ENCODE measurements at places on chromosomes 1 and 21.

DNA sequence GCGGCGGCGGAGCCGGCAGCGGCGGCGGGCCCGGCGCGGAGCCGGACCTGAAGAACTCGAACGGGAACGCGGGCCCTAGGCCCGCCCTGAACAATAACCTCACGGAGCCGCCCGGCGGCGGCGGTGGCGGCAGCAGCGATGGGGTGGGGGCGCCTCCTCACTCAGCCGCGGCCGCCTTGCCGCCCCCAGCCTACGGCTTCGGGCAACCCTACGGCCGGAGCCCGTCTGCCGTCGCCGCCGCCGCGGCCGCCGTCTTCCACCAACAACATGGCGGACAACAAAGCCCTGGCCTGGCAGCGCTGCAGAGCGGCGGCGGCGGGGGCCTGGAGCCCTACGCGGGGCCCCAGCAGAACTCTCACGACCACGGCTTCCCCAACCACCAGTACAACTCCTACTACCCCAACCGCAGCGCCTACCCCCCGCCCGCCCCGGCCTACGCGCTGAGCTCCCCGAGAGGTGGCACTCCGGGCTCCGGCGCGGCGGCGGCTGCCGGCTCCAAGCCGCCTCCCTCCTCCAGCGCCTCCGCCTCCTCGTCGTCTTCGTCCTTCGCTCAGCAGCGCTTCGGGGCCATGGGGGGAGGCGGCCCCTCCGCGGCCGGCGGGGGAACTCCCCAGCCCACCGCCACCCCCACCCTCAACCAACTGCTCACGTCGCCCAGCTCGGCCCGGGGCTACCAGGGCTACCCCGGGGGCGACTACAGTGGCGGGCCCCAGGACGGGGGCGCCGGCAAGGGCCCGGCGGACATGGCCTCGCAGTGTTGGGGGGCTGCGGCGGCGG is 1.0 kb downstream of the ARID1A start:
- DNase-seq: peak; percentile 71

- DNase-seq: no peak
These were observed 22.7 kb upstream of the DNAJC28 start for GRCh38 chr21:33514229-33514628.

DNA sequence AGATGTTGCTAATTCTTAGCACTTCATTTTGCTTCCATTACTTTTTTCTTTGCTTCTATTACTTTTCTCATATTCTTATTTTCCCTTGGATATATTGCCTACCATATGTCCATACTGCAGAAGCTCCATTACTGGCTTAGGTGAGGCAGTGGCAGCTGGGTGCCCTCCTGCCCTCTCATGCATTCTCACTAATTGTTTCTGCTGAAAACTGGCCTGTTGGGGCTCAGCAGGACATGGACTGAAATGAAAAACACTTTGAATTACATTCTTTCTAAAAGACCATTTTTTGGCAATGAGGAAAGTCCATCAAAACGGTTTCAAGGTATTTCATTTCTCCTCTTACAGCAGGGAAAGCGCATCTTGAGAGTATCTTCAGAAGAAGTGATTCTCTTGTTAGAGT is 122.9 kb downstream of the MAST2 start:
- no peak for DNase-seq

DNA sequence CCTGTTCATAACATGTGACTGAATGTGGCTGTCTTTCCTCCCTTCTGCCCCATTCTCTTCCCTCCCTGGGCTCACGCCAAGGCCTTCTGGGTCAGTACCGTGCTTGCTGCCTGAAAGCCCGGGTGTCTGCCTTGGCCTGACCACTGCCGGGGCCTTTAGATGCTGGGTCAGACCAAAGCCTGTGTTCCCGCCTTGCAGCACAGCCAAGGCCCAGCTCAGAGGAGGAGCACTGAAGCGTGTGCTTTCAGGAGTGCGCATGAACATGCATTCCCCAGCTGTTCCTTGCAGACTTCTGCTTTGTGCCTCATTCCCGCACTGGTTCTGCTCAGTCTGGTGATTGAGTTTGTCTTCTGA is 27.0 kb upstream of the SARS1 start:
- no peak for DNase-seq

GRCh38 chr1:182595641-182596240 is 6.7 kb upstream of the RNASEL start:
- peak; percentile 60 for DNase-seq

GRCh38 chr1:228349701-228350171 is 56.9 kb downstream of the TRIM11 start:
- DNase-seq: peak; percentile 4

DNA sequence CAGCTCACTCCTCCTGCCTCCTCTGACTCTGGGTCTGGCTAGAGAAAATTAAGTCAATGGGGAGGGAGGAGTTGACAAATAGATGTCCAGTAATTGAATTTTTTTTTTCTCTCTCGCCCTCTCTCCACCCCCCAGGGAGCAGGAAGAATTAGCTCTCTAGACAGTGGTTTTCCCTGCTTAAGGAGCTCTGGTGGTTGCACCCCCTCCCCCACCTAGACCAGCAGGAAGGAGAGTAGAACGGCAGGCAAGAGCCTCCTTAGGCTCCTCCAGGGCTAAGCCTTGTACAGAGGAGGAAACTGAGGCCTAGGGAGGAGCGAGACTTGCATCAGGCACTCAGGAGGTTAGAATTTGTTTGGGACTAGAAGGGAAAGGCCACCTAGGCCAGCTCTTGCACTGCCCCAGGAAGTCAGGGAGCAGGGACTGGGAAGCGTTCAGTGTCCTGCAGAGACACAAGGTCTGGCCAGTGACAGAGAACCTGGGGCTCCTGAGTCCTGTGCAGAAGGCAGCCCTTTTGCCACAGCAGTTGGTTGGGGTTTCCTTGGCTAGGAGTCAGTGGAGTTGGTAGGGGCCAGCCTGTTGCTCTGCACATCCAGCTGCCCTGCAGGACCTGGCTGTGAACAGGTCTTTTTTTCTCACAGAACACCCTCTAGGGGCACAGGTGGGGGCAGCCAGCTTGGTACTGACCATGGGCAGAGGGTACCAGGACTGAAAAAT is 49.5 kb upstream of the ACOT11 start:
- DNase-seq: no peak

DNA sequence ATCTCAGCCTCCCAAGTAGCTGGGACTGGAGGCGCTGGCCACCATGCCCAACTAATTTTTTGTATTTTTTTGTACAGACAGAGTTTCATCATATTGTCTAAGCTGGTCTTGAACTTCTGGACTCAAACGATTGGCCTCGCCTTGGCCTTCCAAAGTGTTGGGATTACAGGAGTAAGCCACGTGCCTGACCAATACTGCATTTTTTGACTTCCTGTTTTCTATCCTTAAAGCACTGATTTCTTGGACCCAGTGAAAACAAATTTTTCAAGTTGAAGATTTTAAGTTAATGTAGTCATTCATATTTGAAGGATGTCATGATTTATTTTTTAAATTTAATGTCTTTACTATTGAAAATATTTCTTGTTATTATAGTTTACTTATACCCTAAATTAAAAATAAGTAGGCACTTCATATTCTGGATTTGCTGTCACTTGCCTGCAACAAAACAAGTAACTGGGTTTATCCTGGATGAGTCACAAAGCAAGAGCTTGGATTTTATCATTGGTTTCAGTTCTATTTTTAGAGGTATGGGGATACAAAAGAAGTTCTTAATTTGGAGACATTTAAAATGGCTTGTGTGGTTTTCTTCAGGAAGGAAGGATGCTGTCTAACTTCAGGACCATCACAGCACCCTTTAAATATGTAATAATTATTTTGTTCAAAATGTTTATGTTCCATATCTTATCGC is 2.2 kb upstream of the VPS45 start:
- no peak for DNase-seq

DNA sequence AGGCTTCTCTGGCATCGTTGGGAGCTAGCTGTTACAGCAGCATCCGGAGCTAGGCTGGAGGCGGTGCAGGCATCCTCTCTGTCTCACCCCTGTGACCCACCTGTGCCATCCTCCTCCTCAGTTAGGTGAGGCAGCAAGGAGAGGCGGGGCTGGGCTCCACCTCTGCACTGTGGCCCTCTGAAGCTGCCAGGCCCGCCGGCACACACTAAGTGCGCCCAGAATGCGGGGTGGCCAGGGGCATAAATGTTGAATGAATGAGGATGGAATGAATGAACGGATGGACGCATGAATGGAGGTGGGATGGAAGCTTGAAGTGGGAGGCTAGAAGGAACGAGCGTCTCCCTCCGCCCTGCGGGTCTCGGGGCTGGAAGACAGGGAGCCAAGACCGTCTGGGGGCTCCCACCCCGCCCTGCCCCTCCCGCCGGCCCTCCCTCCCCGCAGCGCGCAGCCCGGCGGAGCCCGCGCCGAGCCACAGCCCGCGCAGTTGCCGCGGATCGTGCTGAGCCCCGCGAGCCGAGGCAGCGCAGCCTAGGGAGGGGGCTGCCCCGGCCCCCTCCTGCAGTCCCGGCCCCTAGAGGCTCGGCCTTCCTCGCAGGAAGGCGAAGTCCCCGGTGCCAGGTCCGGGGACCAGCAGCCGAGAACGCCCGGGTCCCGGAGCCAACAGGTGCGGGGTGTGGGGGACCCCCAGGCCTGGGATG is at the start of gene HCRTR1:
TSS of gene HCRTR1 (plus strand) at position 472 of the 698 bp plus-strand sequence. CDS start 1,504 bp downstream, outside the sequence.
- no peak for DNase-seq

GRCh38 chr1:46278807-46279206 is 24.6 kb downstream of the LRRC41 start:
- no peak for DNase-seq

GRCh38 chr1:69567652-69568420 is at the start of gene LRRC7:
TSS of gene LRRC7 (plus strand) at chr1:69567922. CDS start at chr1:69568640, 718 bp downstream.
- no peak for DNase-seq

DNA sequence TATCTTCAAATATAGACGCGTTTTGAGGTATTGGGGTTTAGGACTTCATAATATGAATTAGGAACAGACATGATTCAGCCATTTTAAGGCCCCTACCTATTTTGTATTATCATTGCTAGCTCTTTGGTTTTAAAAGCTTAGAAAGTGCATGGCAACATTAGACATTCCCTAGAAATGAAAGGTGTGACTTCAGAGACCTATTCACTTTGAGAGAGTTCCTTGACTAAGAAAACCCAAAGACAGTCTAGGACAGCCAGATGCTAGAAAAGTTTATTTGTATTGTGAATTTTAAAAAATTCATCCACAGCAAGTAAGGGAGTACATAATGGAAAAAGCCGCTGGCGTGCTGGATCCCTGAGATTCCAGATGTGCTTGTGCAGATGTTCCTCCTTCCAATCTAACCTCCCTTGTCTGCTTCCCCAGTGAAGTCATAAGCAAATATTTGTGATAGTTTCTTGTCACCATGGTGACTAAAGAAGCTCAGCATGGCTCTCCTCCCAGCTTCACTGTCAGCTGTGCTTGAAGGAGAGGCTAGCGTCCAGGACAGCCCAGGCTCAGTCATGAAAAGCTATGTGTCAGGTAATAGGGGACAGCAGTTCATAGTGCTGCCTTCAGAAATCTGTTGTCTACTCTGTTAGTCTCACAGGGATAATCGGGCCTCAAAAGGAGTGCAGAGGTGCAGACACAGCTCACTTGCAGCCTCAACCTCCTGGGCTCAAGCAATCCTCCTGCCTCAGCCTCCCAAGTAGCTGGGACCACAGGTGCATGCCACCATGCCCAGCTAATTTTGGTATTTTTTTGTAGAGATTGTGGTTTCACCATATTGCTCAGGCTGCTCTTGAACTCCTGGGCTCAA is 34.8 kb downstream of the KPNA6 start:
- DNase-seq: no peak

DNA sequence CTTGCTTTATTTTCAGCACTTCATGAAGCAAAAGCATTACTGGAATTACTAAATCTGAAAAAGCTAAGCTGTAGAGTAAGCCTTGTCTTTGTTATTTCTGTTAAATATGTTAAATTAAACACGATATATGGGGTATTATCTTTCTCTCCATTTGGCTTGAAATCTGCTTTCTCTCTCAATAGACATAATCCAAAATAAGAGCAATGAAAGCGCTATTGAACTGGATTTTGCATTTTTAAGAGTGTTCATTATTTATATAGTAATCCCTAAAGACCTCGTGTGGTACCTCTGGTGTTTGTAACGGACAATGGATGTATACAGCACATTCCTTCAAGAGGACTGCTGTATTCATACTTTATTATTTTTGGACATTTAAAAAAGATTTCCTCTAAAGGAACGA is 91.5 kb upstream of the KCNE2 start:
- no peak for DNase-seq

DNA sequence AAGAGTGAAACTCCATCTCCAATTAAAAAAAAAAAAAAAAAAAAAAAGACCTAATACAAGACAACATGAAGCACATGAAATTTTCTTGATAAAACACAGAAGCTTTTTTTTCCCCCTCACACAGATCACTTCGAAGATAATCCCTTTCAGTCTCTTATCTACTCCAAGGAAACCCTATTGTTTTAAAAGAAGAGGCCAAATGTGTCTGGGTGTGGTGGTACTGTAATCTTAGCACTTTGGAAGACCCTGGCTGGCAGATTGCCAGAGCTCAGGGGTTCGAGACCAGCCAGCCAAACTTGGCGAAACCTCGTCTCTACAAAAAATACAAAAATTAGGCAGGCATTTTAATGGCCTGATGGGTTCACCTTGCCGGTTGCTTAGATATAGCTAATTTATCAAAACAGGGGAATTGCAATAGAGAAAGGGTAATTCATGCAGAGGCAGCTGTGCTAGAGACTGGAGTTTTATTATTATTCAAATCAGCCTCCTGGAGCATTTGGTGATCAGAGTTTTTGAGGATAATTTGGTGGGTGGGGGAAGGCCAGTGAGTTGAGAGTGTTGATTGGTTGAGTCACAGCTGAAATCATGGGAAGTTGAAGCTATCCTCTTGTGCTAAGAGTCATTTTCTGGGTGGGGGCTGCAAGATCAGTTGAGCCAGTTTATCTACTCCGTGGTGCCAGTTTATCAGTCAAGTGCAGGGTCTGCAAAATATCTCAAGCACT is 62.5 kb downstream of the SLC16A1 start:
- DNase-seq: no peak

GRCh38 chr1:155847823-155848529 is 9.0 kb downstream of the GON4L start:
- DNase-seq: peak; percentile 58

DNA sequence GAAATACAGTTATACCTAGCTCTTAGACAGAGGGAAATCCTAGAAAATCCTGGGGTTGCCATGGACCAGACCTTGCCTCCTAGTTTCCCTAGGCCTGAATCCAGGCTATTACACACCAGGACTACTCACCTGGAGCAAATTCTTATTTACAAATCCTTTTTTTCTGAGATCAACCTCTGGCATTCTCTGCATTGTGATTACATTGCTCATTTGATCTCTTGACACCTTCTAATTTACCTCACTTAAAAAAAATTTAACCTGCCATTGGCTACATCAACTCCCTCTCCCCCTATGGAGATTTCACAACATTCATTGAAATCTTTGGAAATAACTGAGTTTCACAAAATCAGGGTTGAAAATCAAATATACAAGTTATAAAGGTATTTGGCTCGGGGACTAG is 2.9 kb upstream of the C1orf105 start:
- no peak for DNase-seq

DNA sequence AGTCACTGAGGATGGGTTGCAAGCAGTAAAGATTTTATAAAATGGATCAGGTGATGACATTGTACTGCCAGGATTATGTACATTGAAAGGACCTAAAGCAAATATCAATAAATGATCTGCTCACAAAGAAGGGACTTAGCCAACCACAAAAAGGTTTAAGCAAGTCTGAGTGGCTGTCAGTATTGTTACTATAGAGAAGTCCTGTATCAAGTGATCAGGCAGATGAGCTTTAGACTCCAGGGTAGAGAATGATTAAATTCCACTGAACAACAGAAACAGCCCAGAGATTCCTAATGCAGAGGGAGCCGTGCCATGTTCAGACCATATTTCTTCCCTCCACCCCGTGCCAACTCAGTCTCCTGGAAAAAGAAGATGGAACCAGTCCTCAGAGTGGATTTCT is 138.9 kb downstream of the SETD4 start:
- no peak for DNase-seq

GRCh38 chr1:231310391-231310934 is 27.2 kb downstream of the EXOC8 start:
- no peak for DNase-seq

GRCh38 chr21:45429221-45430175 is 24.5 kb downstream of the COL18A1 start:
- DNase-seq: no peak
